Suppressor macrophage treated with lipopolysaccharide for 4 hours (primary cell): ENCODE measurements at places on chromosomes 3 and 15.

- DNase-seq, result peak; percentile 47
These were observed 414.7 kb upstream of the NAALADL2 start for GRCh38 chr3:174444391-174444790.

GRCh38 chr3:122557356-122557755 is 6.7 kb downstream of the PARP9 start:
- DNase-seq, result no peak

GRCh38 chr3:154615471-154615870 is 185.5 kb upstream of the GPR149 start:
- DNase-seq, result no peak

DNA sequence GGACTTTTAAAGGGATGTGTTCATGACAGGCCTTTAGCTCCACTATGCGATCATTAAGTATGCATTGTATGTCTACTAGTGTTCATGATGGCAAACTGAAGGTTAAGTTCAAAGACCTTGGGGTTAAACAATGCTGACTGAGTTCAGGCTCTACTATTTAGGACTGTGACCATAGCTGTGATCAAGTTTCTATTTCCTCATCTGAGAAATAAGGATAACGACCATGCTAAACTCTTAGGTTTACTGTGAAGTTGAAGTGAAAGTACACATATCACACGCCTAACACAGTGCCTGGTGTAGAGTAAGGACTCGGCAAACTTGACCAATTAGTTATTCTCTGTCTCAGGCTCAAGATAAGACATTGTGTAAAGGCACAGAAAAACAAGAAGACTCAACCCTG is 243.2 kb downstream of the MBNL1 start:
- DNase-seq, result peak; percentile 64

DNA sequence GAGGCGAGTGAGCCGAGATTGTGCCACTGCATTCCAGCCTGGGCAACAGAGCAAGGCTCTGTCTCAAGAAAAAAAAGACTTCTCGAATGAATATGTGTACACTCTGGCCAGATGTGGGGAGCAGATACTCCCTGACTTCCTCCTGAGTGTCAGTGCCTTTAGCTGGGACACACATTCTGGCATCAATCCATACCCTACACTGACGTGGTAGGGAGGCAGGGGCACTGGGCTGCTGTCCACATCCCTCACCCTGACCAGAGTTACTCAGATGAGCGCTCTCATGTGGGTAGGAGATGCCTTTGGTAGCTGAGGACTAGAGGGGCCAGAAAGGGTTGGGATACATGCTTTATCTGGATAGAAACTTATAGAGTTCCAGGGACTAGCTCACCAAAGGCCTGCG is 15.6 kb downstream of the LIMD1 start:
- no peak for DNase-seq

GRCh38 chr3:178840586-178840985 is 231.0 kb downstream of the ZMAT3 start:
- no peak for DNase-seq

DNA sequence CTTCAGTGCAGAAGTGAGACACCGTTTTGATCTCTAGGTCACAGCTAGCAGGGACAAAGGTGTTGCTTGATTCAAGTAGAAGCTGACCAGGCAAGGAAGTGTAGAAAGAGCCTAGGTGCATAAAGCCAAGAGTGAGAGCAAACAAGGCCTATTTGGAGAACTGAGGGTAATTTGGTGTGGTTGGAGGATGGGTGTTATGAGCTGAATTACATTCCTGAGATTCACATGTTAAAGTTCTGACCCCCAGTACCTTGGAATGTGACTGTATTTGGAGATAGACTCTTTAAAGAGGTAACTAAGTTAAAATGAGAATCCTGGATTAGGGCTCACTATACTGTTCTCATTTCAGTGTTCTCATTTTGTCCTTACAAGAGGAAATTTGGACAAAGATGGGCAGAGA is 191.3 kb downstream of the ZMAT3 start:
- DNase-seq, result no peak

GRCh38 chr3:182735672-182736071 is 57.6 kb upstream of the ATP11B start:
- DNase-seq, result no peak

- no peak for DNase-seq
These were observed 24.7 kb downstream of the SLC15A2 start for GRCh38 chr3:121918779-121919483.

- DNase-seq, result peak; percentile 94
These were observed 6.5 kb upstream of the DNASE1L3 start for GRCh38 chr3:58217209-58217811.

DNA sequence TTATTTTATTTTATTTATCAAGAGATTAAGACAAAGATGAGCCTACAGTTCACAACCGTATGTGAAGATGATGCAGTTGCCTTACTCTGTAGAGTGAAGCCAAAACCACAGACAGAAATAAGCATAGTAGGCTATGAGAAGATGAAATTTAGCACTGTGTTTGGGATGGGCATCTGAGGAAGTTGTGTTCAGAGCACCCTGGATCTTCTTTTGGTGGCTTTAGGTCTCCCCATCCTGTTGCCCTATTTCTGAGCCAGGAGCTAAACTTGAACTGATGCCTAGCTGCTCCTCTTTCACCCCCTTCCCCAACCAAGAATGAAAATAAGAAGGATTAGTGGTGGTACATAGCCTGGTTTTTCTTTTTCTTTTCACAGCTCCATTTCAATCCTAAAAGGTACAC is 328.1 kb upstream of the TBL1XR1 start:
- DNase-seq, result no peak

GRCh38 chr3:187833799-187834578 is 88.7 kb upstream of the BCL6 start:
- no peak for DNase-seq

GRCh38 chr3:115898656-115899410 is 275.5 kb downstream of the GAP43 start:
- no peak for DNase-seq

GRCh38 chr3:120198305-120198878 is 86.6 kb downstream of the GPR156 start:
- no peak for DNase-seq

DNA sequence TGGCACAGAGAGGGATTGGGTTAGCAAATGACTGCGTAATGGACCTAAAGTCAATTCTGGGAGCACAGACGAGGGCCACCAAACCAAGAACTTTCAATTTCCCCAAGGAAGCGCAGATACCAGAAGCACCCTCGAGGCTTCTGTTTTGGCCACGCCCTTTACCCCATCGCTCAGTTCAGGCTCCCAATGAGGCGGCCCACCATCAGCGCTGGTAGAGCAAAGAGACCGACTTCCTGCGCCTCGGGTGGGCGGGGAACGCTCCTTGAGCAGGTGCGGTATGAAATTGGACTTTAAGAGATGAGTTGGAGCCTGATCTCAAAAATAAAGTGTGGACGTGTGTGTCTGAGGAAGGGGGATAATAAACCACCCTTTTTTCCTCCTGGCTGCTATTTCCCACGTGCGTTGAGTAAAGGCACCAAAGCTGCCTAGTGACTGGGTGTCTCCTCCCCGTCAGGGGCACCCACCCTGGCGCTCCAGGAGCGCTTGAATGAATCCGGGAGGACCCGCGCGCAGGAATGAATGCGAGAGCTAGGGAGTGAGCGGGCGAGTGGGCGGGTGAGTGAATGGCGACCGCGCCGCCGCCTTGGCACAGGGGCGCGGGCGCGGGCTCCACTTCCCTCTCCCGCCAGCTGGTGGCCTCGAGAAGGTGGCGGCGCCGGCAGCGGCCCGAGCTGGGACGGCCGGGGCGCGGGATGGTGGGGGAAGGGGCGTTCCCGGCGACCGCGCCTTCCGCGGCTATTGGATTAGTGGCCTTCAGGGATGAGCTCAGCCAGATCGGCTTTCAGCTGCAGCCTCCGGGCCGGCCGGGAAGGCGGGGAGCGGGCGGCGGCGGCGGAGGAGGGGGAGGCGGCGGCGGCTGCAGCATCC is at the start of gene SPSB4:
Gene SPSB4, plus strand, starts transcription at position 772 of the 867 bp plus-strand sequence. CDS start 14,758 bp downstream, outside the sequence.
- peak; percentile 60 for DNase-seq

- DNase-seq, result no peak
These were observed 33.6 kb upstream of the BNC1 start for GRCh38 chr15:83318036-83318435.

DNA sequence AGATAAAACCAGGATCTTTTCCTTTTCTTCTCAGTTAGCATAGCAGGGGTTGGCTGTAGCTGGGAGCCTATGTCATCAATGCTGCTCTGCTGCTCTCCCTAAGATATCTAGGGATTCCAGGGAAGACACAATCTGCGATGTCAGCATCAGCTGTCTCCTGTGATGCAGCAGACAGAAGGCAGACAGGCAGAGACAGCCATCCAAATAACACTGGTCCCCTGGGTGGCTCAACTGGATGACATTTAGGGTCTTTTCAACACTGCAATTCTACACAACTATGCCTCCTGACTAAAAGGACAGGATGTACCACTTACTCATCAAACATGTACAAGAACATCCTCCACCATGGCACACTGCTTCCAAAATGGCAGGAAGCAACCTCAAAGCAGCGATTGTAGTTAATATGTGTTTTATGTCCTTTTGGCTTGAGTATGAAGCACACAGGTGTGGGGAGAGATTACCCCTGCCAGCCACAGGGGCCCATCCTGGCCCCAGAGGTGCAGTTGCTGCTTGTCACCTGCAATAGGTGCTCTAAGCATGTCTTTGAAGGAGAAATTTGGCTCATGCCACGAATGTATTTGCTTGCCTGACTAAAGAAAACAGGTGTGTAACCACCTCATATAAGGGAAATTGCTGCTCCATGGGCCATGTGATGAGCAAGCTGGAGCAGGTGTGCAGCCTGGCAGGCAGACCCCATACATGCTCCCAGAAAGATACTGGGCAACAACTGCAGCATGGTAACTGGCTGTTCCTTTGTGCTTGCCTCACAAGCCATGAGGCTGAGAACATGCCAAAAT is 357.8 kb downstream of the VPS13C start:
- DNase-seq, result no peak

GRCh38 chr15:62513893-62514292 is 348.8 kb upstream of the C2CD4B start:
- no peak for DNase-seq

DNA sequence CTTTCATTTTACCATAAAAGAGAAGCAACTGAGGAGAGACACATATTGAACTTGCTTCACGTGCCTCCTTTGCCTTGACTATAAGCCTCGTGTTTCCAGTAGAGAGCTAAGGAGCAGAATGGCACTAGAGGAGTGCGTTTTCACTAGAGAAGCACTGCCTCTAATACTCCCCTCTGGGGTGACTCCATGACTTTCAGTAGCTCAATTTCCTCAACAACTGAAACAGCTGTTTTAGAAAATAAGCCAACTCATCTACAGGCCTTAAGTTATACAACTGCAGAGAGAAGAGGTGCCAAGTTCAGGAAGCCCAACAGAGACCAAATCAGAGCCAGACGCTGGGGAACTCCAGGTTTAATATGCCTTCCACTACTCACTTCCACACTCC is 1.9 kb downstream of the UBP1 start:
- peak; percentile 61 for DNase-seq

DNA sequence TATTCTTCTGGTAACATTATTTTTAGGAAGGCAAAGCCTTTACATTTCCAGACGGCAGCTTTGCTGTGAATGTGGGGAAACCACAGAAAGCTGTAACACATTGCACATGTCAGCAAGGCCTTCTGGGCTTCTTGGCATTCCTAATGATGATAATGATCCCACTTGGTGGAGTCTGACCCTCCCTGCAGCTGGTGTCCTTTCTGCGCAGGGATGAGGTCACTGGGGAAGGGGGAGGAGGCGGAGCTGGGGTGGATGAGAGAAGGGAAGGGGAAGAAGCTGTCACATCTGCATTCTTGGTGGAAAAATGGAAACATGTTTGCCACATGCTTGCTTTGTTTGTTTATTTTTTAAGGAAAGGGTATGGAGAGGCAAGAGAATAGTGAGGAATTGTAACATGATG is 68.6 kb downstream of the FILIP1L start:
- DNase-seq, result peak; percentile 64
